Psoas muscle (tissue), 8 donors: ENCODE measurements at places on chromosomes 3 and 15. TPM values are rescaled to one million over a fixed set of nuclear protein-coding genes. Genes with fewer than 3 reads are reported as not detected.

- no peaks in the 10 kb centered on the region for H3K4me1 ChIP-seq
- no peak overlapping the region for H3K4me3 ChIP-seq
- H3K27me3 ChIP-seq, result no peaks in the 10 kb centered on the region
- no peak overlapping the region for H3K27ac ChIP-seq
- H3K36me3 ChIP-seq, result no peaks in the 10 kb centered on the region
Measured at GRCh38 chr3:30539772-30540171, 66.6 kb upstream of the TGFBR2 start.

DNA sequence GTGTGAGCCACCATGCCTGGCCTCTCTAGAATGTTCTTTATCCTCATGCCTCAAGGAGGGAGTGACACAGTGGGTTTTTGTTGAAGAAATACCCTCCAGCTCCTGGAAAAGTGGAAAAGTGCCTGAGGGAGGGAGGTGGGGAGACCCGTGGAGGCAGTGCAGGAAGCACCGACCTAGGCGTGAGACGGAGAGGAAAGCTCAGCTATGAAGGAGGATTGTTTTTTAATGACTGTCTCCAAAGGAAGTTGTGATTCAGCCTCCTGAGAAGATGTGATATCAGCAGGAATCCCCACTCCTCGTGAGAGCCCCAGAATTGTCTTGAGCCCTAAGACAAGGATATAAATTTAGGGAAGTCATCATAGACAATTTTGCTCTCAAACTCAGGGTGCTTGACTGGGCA lies 21.7 kb downstream of the RPLP1 start:
- DNase-seq, result no peak
- no peaks in the 10 kb centered on the region for H3K36me3 ChIP-seq
- H3K27me3 ChIP-seq, result no peaks in the 10 kb centered on the region
- no peak overlapping the region for H3K4me3 ChIP-seq
- H3K27ac ChIP-seq, result no peak overlapping the region

GRCh38 chr15:83474578-83474977 lies 27.4 kb downstream of the SH3GL3 start:
- H3K27ac ChIP-seq, result no peak overlapping the region
- H3K4me3 ChIP-seq, result no peak overlapping the region
- no peaks in the 10 kb centered on the region for H3K36me3 ChIP-seq

GRCh38 chr15:90558171-90558573 lies 28.4 kb downstream of the CRTC3 start:
- no peak overlapping the region for H3K4me3 ChIP-seq
- no peaks in the 10 kb centered on the region for H3K36me3 ChIP-seq
- H3K27ac ChIP-seq, result peak overlapping the region; percentile 72

The EXD1 gene
- not detected for total RNA-seq

DNA sequence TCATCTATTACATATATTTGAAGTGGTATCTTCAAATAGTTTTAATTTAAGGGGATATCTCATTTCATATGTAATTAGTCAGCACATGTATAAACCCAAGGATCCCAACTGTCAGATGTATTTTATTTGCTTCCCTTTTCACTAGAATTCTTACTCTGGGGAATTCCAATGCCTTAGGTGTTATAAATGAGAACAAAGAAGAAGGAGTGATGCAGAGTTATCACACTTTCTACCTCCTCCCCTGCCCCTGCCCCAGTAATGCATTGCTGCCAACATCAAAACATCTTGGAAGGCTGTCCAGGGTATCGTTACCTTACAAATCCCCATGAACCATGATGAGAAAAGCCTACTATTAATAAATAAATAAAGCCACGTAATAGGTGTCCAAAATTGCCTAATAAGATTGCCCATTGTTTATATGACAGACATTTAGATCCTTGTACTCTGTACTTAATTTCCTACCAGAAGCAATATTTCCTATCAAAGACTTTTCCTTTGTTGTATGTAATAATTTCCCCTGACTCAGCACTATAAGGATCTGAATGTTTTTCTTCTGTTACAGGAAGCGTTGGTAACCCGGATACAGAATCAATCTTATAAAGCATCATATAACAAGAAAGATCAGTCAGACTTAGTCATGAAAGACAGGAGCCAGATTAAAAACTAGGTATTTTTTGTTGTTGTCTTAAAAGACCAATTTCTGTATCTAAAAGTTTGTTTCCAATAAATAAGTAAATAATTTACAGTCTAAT lies 38.8 kb downstream of the CBLB start:
- no peak for DNase-seq
- H3K27me3 ChIP-seq, result no peaks in the 10 kb centered on the region
- H3K4me1 ChIP-seq, result peaks cover 36% of the 10 kb centered on the region
- no peak overlapping the region for H3K27ac ChIP-seq
- no peaks in the 10 kb centered on the region for H3K36me3 ChIP-seq

- H3K27ac ChIP-seq, result peak overlapping the region; percentile 86
- peaks cover 20% of the 10 kb centered on the region for H3K4me1 ChIP-seq
- no peak for DNase-seq
- no peaks in the 10 kb centered on the region for H3K27me3 ChIP-seq
- peaks cover 21% of the 10 kb centered on the region for H3K36me3 ChIP-seq
Measured at GRCh38 chr15:75203908-75204263, 2.2 kb downstream of the C15orf39 start.

The C3orf33 gene
- total RNA-seq, result 2.8 TPM

GRCh38 chr3:190293621-190294020 lies 28.6 kb downstream of the CLDN1 start:
- H3K36me3 ChIP-seq, result no peaks in the 10 kb centered on the region
- no peaks in the 10 kb centered on the region for H3K27me3 ChIP-seq
- no peak overlapping the region for H3K27ac ChIP-seq
- H3K4me1 ChIP-seq, result no peaks in the 10 kb centered on the region
- DNase-seq, result no peak
- H3K4me3 ChIP-seq, result no peak overlapping the region
